Astrocyte of the hippocampus (primary cell): ENCODE measurements at places on chromosomes 3 and 15.

DNA sequence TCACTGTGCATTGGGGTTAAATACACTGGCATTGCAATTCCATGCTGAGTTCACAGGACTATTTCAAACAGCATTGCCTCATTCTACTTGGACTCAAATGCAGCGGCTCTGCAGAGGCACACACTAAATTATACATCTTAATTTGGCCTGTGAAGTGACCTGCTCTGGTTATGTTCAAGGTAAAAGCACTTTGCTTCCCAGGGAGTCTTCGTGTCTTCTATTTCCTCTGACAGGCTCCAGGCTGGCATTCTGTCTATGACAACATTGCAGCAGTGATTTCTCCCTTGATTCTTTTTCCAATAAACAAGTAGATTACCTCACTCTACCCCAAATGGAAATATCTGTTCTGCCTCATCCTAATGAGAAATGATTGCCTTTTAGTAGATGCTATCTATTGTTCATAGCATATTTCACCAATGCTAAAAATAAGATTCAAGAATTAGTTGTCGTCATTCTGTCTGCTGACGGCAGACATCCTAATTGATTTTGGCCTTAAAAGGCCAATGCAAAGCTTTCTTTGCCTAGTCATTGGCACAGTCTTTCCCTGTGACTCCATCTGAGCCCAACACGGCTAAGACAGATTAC, 33.8 kb downstream of the FMN1 start:
- DNase-seq = no peak

- peak; percentile 58 for DNase-seq
Measured at GRCh38 chr3:107904536-107905066, 186.2 kb downstream of the CD47 start.

- peak; percentile 92 for DNase-seq
Measured at GRCh38 chr3:173066044-173067004, 74.7 kb downstream of the SPATA16 start.

DNA sequence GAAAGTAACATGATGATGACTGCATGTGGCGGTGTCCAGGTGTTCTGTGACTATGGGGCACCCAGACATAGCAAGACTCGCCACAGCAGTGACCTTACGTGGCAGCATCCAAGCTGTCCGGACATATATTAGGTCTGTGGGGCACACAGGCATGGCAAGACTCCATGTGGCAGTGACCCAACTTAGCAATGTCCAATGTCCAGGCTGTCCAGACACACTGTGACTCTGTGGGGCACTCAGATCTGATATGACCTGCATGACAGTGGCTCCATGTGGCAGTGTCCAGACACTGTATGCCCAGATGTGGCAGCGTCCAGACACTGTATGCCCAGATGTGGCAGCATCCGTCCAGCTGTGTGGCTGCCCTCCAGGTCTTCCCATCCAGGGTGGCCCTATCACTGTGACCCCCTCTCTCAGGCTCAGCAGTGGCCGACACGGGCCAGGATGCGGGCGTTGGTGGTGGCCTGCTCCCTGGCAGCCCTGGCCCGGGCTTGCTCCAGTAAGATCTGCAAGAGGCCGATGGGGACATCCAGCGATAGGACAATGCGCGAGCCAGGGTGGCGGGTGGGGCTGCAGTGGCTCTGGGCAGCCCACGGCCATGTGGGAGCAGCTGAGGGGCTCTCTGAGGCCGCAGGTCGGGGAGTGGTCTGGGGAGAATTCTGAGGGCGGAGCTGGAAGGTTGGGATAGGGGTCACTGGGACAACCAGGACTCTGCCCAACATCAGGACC, 1.1 kb downstream of the UCN2 start:
- DNase-seq = no peak
